Left colon (tissue), 2 donors: ENCODE measurements at places on chromosomes 7 and 10. TPM values are rescaled to one million over a fixed set of nuclear protein-coding genes. Genes with fewer than 3 reads are reported as not detected.
A peak's percentile ranks its signal among the peaks of the same experiment; 100 is the strongest.

- no peak for DNase-seq
Observed at GRCh38 chr7:26511866-26512265, 220.2 kb downstream of the SNX10 start.

SFRP4 gene
- total RNA-seq, result 0.39 TPM

DNA sequence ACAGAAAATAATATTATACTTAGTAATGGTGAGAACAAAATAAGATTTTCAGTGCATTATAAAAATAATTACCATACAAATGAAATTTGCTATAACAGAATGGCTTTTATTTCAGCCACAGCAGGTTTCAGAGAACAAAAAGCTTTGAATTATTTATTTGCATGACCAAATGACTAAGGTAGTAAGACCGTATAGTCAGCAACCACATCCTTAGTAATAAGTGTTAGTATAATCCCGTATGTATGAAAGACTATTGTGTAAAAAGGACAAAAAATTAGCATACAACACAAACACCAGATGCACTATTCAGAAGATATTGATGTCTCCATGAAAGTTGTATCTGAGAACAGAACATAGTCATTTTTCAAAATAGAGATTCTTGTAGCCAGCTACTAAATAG lies 12.2 kb downstream of the PDZD8 start:
- no peak for DNase-seq

DNA sequence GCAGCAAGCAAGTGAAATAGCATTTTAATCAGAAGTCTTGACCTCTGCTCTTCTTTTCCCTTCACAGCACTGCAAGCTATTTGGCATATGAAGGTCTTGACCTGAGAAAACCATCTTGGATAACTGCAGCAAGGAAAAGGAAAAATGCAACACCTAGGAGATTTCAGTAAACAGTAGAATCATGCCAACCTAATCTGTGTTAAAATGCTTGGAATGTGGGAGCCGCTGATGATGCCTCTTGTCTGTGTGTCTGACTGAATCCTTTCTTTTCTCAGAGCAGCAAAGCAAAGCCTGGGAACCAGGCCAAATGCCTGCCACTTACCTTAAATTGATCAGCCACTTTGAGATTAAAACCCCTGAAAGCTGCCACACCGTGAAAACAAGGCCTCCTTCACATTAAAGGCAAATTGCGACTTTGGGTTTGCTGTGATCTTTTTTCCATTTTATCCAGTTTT lies 80.4 kb upstream of the CDK6 start:
- no peak for DNase-seq

- DNase-seq, result no peak
Observed at GRCh38 chr7:133861876-133862275, 265.3 kb upstream of the LRGUK start.

DNA sequence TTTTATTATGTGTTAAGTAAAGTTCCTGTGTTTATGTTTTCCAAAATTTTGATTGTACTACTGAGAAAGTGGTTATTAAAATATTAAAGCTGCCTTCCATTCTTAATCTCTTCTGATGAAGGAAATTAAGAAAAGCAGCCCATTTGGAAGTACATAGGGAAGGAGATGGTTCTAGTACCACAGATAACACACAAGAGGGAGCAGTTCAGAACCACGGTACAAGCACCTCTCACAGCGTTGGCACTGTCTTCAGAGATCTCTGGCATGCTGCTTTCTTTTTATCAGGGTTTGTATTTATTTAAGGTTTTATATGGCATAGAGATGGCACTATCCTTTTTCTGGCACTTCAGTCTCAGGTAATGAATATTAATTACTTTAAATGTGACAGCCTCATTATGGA lies 111.6 kb downstream of the PHTF2 start:
- no peak for DNase-seq

- DNase-seq, result no peak
Observed at GRCh38 chr10:27446091-27446918, 57.8 kb upstream of the RAB18 start.

GRCh38 chr7:95398155-95398940 lies 2.2 kb upstream of the PON3 start:
- DNase-seq, result no peak

DNA sequence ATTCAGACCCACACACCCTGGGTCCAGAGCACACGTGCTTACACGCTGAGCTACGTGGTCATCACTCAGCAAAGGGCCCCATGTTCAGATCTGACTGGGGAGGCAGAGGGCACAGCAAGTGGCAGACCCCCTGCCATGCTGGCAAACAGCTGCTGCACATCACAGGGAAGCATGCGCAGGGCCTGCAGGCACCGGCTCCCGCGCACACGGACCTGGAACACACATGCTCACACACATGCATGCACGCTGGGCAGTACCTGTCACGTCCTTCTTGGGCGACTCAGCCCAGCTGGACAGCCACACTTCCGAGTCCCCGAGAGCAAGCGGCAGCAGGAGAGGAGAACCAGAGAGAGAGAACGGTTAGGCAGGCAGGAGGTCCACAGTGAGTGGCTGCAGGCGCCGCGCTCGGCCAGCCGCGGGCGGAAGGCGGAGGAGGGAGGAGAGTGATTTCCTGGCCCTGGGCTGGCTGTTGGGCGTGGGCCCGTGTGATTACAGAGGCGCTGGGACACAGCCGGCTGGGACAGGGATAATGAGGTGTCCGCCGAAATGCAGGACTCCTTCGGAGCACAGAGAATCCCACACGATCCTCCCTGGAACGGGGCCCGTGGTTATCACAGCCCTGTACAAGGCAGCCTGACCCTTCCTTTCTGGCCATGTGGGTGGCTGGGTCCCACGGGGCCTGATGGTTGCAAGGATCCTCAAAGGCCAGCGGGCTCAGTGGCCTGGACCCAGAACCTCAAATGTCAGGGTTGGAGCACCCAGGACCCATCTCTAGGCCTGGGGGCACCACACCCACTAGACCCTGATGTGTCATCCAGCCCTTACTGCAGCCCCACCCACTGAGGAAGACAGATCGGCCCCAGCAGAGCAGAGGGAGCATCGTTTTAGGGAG lies 175.1 kb downstream of the NEURL1 start:
- peak; percentile 41 for DNase-seq

DNA sequence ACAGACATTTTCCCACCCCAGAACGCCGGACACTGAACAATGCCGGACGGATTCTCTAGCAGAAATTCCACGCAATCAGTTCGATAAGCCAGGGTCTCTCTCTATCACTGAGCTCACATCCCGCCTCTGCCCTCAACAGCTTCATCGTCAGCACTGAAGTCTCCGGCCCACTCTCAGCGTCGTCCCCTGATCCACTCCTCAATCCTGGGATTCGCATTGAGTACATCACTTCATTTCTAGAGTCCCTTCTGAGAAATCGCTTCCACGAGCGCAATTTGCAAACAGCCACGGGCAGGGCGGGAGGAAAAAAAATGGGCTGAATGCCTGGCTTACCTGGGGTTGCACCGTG lies 365 bp downstream of the YME1L1 start:
- DNase-seq, result no peak

DNA sequence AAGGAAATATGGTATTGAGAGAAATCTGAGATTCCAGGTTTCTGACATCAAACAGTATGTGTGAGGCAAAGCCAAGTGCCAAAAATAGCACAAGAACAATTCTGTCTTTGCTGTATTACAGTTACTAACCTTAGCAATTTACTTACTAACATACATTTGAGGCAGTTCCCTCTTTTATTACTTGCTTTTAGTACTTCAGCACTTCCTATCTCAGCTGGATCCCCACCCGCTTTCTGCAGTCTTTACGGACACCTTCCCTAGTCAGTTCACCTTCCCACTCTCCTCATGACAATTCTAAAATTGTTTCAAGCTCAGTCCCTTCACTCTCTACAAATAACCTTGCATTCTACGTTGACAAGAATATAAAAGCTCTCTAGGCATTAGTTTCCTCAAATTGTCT lies 79.2 kb downstream of the ELAPOR2 start:
- peak; percentile 34 for DNase-seq

GRCh38 chr10:64873088-64873487 lies 1351.9 kb downstream of the REEP3 start:
- DNase-seq, result no peak

DNA sequence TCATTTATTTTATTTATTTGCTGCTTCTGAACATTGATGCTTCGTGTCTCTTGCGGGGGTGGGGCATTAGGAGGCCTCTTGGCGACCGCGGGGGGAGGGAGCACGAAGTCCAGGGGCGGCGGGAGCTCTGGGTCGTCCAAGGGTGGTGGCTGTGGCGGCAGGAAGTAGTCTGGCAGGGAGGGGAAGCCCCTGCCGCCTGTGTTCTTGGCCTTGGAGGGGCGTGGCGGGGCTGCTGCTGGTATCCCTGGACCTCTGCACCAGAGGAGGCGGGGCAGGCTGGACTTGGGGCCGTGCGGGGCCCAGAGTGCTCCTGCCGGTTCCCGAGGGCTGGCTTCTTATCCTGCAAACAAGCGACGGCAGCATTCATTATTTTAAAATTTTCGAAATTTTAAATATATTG lies 70.5 kb upstream of the ABI1 start:
- peak; percentile 51 for DNase-seq

CTBP2 gene
- 107 TPM for total RNA-seq

ADAM12 gene
- total RNA-seq, result 0.61 TPM

- no peak for DNase-seq
Observed at GRCh38 chr7:35771776-35772175, 29.1 kb upstream of the SEPTIN7 start.

- peak; percentile 33 for DNase-seq
Observed at GRCh38 chr7:106858618-106859532, 6.2 kb upstream of the PIK3CG start.

DNA sequence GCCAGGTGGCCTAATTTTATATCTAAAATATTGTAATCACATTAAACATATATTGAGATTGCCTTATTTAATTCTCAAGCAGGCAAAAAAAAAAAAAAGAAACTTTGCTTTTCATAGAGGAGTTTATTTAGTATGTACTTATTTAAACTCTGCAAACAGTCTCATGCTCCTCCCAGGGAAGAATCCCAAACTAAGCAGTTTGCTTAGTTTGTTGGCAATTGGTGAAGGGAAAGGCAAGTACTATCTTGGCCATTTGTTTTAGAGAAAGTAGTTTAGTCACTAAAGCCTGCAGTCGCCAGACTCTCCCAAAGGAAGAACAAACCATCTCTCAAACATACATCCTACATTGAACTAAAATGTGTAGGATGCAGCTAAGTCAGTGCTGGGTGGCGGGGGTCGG lies 226.8 kb downstream of the CDC14C start:
- DNase-seq, result no peak

GRCh38 chr7:95619517-95619916 lies 23.2 kb upstream of the PDK4 start:
- DNase-seq, result no peak

GRCh38 chr7:112134039-112134438 lies 72.2 kb downstream of the DOCK4 start:
- no peak for DNase-seq

DNA sequence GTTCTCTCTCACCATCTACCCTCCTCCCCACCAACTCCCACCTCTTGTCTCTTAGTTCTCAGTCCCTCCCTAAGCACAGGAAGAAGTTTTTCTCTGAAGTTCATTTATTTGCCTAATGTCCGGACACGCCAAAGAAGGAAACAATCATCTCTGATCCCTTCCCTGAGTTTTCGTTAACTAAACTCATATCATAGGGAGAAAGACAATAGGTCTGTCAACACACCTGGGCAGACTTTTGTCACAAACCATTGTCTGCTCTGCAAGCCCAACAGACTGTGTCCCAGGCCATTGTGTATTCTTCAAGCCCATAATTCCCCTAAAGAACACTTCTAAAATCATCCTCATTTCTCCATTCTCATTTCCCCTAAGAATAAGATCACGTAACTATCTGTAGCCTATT lies 691.0 kb upstream of the MBL2 start:
- no peak for DNase-seq

- DNase-seq, result no peak
Observed at GRCh38 chr7:112940314-112940732, 146.3 kb downstream of the GPR85 start.

VAX1 gene
- not detected for total RNA-seq
